ENCODE measurements at places on chromosomes 1 and 21.
A peak's percentile ranks its signal among the peaks of the same experiment; 100 is the strongest.

DNA sequence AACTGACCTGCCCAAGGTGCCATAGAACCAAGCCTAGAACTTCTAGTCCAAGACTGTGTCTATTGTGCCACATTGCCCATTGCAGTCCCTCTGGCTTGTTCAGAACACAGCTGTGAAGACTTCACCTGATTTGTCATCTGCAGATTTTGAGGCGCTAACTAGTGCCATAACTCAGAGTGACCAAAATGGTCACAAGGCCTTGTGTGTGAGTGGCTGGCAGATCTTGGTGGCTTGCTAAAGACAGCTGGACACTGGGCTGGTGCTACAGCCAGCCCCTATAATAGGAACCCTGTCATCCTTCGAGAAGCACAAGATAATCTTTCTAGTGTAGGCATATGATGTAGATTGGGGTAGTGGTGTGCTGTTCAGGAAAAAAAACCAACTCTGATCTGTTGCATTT is 63.7 kb upstream of the IFNLR1 start:
- DNase-seq: no peak

DNA sequence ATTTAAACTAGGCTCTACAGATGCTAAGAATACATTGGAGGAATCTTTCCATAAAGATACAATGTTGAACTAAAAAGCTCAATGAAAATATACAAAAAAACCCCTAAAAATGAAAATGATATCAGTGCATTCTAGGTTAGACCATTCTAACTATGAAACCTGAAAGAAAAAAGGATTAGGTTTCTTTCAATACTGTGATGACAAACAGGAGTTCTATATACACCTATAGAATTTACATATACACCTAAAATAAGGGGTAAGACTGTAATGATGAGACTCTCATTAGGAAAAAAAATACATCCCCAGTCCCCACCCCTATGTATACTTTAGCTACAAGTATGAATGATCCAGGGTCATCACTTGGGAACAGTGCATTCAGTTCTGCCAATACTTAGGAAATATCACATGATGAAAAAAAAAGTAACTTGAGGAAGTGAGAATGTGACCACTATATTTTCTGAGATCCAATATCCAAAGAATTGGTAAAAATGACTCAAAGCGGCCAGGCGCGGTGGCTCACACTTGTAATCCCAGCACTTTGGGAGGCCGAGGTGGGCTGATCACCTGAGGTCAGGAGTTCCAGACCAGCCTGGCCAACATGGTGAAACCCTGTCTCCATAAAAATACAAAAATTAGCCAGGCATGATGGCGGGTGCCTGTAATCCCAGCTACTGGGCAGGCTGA is 26.3 kb downstream of the SELENOF start:
- no peak for DNase-seq

- peak; percentile 4 for DNase-seq
These were observed 312.2 kb downstream of the MATN1 start for GRCh38 chr1:30411206-30411605.

DNA sequence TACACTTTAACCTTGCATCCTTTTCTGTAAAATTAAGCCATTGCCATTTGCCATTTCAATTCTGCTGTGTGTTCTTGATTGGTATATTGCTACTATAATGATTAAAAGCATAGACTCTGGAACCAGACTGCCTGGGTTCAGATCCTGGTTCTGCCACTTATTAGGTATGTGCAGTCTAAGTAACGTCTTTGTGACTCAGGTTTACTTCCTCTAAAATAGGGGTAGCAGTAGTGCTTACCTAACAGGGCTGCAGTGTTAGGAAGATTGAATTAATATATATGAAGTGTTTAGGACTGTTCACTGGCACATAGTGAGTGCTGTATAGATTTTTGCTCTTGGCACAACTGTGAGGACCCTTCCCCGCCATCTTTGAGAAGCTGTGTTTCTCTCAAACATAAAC is 4.4 kb downstream of the CDC42 start:
- DNase-seq: no peak

DNA sequence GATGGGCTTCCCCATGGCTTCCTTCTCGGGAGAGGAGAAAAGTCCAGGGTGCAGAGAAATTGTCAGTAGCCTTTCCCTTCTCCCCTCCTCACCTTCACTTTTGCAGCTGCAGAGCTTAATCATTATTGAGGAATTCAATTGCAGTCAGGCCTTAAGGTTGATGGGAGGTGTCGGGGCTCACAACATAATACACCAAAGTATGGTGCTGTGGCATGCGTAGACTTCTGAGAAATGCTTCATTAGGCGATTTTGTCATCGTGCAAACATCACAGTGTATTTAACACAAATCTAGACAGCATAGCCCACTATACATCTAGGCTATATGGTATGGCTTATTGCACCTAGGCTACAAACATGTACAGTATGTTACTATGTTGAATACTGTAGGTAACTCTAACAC is 100.2 kb upstream of the PPM1J start:
- DNase-seq: no peak

DNA sequence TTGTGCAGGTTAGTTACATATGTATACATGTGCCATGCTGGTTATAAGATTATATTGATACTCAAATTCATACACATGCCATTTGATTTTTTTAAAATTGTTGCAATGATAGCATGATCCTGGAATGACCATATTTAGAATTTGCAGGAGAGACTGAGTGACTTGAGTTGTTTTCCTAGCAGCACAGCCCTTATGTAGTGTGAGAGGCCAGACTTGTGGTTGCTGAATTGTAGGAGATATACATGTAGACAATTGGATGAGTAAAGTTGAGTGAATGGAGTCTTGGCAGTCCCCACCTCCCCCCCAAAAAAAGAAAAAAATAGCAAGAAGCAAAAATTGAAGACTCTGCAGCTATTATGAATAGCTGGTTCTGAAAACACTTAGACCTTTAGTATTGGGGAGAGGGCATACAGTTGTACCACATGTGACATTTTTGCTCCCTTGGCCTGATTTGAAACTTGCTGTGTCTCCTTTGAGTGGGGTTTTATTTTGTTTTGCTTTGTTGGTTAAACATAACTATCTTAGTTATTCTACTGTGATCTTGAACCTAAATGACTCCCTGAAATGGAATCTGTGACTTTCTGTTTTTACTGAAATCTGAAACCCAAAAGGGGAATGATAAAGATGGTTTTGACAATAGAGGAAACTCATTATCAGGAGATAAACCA is 280.3 kb downstream of the HMCN1 start:
- no peak for DNase-seq

- DNase-seq: no peak
These were observed 93.8 kb downstream of the CHD1L start for GRCh38 chr1:147336291-147336690.

- peak; percentile 49 for DNase-seq
These were observed 147.5 kb downstream of the TRABD2B start for GRCh38 chr1:47849591-47850261.

- DNase-seq: peak; percentile 56
These were observed 27.7 kb upstream of the MAGOH start for GRCh38 chr1:53266038-53266437.

DNA sequence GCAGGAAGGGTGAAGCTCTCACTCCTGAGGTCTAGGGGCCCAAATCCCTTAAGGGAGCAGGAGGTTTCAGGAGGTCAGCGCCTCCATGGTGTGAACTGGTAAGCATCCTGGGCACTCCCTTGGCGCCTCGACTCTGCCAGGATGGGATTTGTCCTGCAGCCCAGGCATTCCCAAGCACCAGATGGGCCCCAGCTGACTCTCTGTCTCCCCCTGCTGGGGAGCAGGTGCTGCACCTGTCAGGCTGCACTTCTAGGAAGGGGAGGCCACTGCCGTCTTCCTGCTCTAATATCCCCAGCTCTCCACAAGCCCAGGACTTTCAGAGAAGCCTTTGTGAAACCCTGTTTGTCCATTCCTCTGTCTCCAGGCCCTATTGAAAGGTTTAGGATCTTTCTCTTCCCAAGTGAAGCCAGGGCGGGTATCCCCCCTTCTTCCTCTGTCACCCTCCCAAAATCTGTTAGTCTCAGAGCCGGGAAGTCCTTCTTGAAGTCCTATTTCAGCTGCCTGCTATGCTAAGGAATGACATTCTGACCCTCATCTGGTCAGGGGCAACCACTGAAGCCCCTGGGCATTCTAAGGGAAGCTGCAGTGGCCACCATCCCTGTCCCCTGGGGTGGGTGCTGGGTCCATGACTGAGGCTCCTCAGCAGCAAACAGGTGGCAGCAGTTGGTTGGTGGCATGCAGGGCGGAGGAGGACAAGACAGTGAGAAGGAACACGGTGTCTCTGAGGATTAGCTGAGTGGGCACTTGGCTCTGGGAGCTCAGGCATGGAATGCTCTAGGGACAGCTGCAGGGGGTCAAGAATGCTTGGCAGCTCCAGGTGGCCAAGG is 3.2 kb downstream of the MYBPH start:
- DNase-seq: no peak

DNA sequence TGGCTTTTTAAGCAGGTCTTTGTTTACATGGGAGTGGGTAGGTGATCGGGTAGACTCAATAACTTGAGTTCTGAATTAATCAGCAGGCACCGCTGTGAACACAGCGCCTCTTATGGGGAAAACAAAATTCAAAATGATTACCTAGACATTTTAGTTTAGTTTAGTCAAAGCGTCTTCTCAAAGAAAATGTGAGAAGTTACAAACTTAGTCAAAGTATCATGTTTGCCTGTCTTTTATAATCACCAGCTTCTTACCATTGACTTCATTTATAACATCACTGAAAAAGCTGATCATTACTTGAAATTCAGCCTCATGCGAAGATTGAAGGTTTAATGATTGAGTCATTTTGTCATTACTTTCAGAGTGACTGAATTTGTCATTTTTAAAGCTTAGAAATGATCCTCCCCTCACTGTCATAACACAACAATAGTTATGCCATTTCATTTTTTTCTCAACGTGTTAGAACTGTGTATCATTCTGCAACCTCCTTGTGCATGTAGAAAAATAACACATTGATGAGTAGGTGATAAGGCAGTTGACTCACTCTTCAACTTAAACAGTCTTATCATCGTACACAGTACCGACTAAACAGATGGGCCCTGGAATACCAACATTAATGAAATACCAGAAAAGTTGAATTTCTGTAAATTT is 188.5 kb downstream of the NFIA start:
- DNase-seq: no peak

DNA sequence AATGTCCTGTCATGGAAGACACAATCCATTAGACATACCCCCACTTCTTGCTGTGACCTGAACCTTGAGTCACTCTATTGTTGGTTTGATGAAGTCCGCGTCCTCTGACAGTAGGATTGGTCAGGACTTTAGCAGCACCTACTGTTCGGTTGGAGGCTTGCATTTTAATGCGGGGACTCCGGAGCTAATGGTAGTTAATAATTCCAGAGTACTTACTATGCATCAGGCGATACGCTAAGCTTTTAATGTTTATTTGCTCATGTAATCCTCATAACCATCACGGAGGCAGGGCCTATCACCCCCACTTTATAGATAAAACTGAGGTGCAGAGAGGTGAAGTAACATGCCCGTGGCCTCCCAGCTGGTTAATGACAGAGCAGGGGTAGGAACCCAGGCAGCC is 7.9 kb upstream of the ELF3 start:
- DNase-seq: no peak

DNA sequence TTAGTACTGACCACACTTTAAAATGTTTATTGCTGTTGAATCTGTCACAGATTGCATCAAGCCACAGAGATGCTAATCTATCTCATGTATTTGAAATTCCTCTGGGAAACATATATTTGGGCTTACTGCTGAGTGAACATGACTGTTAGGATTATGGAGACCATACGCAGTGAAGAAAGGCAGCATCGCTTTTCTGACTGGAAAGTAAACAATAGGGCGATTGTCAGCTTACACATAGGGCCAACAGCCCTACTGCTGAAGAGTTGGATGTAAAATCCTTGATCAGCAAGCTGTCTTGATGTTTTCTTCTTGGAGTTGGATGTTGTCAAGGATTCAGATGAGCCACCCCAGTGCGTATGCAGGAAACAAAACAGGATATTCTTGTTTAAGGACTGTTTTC is 368.7 kb upstream of the ADGRL2 start:
- no peak for DNase-seq

DNA sequence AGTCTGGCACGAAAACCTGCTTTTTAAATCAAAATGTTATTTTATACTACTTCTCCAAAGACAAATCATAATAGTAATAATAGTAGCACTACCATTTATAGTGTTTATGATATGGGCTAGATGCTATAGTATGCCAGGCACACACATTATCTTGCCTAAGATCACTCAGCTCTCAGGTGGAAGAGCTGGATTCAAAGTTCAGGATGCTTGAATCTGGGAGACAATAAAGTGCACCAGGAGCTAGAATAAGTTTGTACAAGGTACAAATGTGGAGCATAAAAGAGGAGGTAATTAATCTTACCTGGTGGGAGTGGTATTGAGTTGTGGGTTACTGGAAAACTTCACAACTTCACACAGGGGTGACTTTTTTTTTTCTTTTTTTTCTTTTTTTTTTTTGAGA is 10.0 kb upstream of the ELOVL1 start:
- DNase-seq: no peak

GRCh38 chr1:233497679-233498078 is 116.2 kb upstream of the KCNK1 start:
- DNase-seq: no peak

DNA sequence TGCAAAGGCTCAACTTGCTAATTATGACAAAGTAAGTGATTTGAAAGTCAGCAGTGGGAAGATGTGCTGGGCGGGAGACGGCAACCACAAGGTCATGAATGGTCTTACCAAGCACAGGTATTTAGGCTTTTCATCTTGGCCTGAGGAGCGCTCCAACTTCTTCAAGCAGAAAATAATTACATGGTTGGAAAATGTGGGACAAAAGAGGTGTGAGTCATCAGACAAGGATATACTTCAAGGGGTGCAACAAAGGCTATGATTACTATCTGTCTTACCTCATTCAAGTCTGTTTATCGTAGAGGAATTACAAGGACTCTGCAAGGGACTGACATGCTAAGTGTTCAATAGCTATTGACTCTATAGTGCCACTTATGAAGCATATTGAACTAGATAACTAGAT is 2005.7 kb downstream of the MRPL39 start:
- no peak for DNase-seq

- DNase-seq: no peak
These were observed 63.7 kb upstream of the CAMK1G start for GRCh38 chr1:209519786-209520185.

DNA sequence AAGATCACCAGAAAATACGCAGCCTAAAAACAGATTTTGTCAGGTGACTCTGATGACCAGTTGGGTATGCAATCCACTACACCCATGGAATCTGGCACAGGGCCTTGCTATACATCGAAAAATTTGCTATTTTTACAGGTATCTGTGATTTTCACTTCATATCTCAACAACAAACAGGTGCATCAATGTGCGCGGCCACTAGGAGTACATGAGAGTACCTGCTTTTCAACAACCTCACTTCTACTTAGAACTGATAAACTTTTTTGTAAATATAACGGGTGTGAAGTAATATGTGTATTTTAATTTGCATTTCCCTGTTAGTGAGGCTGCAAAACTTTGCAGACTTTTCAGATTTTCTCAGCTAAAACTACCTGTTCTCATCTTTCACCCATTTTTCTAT is 80.8 kb downstream of the SLC45A1 start:
- DNase-seq: no peak

GRCh38 chr1:244011786-244012185 is 39.3 kb upstream of the ZBTB18 start:
- no peak for DNase-seq
